CD4-positive, alpha-beta T cell (primary cell): ENCODE measurements at places on chromosomes 5 and 9. TPM values are rescaled to one million over a fixed set of nuclear protein-coding genes. Genes with fewer than 3 reads are reported as not detected.

Gene SPAAR
- total RNA-seq = not detected

Gene EQTN
- total RNA-seq = not detected

Gene ECM2
- not detected for total RNA-seq

Gene EGFLAM
- total RNA-seq = not detected

Gene IFNA21
- total RNA-seq = not detected

Gene ROR2
- not detected for total RNA-seq

Gene FOXD4L5
- not detected for total RNA-seq

Gene ELP1
- total RNA-seq = 20.8 TPM

Gene SLC12A7
- total RNA-seq = 47.9 TPM

Gene HOMER1
- 2.1 TPM for total RNA-seq

Gene GMCL2
- total RNA-seq = not detected

Gene KIF20A
- total RNA-seq = not detected

Gene ADRB2
- 1.2 TPM for total RNA-seq

Gene ADAMTS2
- not detected for total RNA-seq

Gene CARD9
- 0.64 TPM for total RNA-seq

Gene PAEP
- not detected for total RNA-seq

Gene SMIM33
- 0.08 TPM for total RNA-seq
